ENCODE measurements at places on chromosomes 2 and 18.

GRCh38 chr2:1115843-1116539 lies 165.3 kb downstream of the SNTG2 start:
- no peak for DNase-seq

- DNase-seq, result no peak
These were observed 49.9 kb downstream of the VSNL1 start for GRCh38 chr2:17590342-17590911.

DNA sequence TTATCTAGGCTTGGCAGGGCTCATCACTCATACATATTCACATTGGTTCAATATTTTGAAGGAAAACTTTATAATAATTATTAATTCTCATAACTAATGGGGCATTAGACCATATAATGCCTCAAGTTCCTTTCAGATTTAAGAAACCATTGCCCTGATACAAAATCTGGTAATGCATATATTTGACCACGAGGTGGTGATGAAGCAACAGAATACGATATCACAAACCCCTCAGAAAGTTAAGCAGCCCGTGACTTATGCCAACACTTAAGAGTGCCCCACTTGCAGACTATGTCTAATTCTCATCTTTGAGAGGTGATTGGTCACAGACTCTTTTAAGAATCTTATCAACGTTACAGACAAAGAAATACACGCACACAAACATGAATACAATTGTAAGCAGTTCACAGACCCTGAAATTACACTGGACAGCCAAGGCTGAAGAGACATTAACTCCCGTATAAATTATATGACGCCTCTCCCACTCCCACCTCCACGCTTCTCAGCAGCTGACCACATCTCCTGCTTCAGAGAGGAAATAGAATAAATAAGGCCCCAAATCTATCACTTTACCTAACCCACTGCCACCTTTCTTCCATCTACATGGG lies 20.7 kb upstream of the DNAH6 start:
- DNase-seq, result peak; percentile 13

DNA sequence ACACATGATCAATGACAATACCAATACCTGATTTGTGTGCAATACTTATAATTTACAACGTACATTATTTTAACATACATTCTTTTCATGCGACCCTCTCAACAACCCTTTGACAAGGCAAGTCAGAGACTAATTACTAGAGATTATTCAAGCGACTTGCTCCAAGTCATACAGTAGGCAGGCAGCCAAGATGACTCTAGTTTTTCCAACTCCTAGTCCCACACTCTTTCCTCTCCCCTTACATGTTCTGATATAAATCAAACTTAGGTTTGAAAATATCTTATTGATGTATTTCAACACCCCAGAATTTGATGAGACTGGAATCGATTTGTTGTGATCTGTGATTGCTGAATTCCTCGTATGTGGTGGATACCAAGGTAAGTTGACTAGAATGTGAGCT lies 8.0 kb upstream of the CYP27C1 start:
- DNase-seq, result no peak

GRCh38 chr2:181165199-181165868 lies 184.9 kb downstream of the UBE2E3 start:
- DNase-seq, result no peak

DNA sequence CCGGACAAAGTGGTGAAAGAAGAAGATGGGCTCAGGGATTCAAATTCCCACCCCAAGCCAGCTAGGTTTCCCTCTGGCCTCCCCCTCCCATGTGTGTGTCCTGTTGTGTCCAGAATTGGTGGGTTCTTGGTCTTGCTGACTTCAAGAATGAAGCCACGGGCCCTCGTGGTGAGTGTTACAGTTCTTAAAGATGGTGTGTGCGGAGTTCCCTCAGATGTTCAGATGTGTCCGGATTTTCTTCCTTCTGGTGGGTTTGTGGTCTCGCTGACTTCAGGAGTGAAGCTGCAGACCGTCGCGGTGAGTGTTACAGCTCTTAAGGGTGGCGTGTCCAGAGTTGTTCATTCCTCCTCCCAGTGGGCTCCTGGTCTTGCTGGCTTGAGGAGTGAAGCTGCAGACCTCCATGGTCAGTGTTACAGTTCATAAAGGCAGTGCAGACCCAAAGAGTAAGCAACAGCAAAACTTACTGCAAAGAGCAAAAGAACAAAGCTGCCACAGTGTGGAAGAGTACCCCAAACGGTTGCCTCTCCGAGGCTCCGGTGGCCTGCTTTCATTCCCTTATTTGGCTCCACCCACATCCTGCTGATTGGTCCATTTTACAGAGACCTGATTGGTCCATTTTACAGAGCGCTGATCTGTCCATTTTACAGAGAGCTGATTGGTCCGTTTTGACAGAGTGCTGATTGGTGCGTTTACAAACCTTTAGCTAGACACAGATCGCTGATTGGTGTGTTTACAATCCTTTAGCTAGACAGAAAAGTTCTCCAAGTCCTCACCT lies 37.7 kb upstream of the KLF11 start:
- no peak for DNase-seq

DNA sequence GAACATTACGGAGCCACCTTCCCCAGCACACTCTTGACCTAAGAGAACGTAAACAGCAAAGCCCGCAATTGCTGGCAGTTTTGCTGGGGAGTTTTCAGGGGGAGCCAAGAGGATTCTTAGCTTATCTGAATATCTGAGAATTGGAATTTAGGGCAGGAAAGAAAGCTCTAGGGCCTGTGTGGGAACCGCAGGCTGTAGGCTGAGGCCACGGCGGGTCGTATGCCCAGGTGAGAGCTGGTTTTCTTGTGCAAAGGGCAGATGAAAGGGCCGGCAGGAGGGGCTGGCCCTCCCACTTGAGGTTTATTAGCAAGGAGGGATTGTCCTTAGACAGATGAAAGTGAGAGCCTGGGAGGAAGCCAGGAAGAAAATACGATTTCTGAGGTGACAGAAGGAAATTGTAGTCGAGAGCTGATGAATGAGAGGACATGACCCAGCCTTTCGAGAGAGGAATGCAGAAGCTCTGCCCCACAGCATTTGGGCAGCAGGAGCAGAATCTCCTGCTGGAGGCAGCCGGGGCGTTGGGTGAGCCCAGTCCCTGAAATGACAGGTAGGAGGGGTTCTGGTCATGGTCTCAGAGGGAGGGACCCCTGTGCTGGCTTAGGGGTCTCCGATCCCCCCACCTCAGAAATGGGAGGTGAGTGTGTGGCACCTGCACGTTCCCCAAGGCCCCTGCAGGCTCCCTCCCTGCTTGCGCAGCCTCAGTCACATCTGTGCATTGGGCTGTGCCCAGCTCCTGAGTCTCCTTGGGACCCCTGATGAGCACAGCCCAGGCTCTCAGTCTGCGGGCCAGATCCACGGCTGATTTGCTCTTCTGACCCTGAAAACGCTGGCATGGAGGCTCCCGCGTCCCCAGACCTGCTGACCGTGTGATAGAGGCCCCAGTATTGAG lies 61.1 kb downstream of the CABLES1 start:
- no peak for DNase-seq

DNA sequence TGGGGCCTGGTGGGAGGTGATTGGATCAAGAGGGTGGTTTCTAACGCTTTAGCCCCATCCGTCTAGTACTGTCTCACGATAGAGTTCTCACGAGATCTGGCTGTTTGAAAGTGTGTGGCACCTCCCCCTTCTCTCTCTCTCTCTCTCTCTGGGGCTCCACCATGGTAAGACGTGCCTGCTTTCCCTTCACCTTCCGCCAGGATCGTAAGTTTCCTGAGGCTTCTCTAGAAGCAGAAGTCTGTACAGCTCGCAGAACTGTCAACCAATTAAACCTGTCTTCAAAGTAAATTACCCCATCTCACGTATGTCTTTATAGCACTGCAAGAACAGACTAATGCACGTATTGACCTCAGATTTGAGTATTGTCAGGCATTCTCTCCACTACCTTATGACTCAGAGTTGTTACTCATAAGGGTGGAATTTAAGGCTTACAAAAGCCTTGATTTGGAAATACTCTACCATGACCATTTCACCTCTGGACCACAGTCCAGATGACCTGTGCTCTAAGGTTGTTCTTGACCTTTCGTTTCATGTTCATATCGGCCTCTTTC lies 99.5 kb upstream of the AGAP1 start:
- no peak for DNase-seq

GRCh38 chr2:130756053-130756873 lies 923 bp downstream of the AMER3 start:
- no peak for DNase-seq

DNA sequence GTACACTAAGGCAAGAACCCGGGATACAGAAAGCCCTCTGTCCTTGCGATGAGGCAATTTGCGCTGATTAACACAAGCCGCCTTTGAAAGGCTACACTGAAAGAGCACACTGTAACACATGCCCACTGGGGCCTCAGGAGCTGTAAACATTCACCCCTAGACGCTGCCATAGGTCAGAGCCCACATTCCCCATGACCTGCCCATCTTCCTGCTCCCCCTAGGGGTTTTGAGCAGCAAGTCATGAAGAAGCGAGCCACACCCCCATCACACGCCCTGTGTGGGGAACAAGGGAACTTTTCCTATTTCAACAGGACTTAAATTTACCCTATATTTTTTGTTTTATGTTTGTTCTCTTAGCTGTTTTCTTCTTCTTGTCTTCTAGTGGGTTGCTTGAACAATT lies 47.8 kb upstream of the SLC4A10 start:
- DNase-seq, result no peak

- peak; percentile 8 for DNase-seq
These were observed 115.1 kb downstream of the EML6 start for GRCh38 chr2:54838585-54839035.

Measured in GM06990 (cell line).